ENCODE measurements at places on chromosomes 11 and 22.

DNA sequence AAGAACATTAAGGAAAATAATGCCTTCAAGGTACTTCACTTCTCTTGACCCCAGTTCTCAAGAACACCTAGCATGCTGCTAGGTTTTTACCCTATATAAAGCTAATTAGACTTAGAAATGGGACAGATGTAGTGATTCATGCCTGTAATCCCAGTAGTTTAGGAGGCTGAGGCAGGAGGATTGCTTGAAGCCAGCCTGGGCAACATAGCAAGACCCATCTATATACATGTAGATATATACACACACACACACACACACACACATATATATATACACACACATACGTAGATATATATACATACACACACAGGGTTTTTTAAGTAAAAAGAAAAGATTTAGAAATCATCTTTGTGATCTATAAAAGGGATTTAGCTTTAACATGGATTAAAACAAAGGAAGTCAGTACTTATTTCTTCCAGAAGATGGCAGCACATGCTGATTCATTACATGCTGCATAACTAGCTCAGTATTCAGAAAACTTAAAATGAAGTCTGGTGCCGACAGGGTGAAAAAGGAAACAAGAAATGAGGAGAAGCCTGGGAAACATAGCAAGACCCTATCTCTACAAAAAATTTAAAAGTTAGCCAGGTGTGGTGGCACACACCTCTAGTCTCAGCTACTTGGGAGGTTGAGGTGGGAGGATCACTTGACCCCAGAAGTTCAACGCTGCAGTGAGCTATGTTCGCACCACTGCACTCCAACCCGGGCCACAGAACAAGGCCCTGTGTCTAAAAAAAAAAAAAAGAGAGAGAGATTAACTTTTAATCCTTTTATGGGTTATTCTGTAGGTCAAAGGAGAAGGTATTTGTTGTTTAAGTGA is 28.5 kb upstream of the RBX1 start:
- no peak for DNase-seq

- no peak for DNase-seq
These were observed 638 bp upstream of the TENM4 start for GRCh38 chr11:79441461-79441875.

DNA sequence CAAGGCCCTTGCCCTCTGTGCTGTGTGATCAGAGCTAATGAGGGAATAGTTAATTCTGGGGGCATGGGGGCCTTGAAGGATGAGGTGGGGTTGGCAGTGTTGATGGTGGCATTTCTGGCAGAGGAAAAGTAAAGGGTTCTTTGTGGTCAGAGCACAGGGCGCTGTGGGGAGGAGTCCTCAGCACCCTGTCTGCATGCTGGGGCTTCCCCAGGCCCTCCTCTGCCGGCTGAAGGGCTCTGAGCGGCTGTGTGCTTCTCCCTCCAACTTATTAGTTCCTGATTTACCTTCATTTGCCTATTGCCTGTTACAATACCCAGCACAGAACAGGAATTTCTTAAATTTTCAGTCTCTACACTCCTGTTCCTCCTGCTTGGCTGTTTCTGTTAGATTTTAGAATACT is 122.8 kb downstream of the HIPK3 start:
- DNase-seq, result no peak

DNA sequence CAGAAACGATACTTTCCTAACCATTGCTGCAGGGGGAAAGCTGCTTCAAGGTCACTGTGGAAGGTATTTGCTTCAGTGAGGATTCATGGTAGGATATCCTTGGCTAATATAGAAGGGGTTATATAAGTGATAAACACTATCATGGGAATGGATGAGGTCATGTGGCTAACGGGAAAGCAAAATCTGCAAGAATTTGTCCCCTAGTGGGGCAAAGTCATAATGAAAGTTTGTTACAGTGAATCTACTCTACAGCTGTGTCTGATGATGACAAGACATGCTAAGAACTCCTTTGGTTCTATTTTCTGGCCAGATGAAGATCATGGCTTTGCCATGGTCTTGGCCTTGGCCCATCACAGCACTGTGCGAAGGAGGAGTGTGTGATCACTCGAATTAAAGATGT is 13.8 kb downstream of the MMP20 start:
- no peak for DNase-seq

- peak; percentile 66 for DNase-seq
These were observed 7.7 kb downstream of the RIN1 start for GRCh38 chr11:66328302-66329144.

GRCh38 chr11:126484266-126484665 is 128.8 kb downstream of the ST3GAL4 start:
- no peak for DNase-seq

- DNase-seq, result no peak
These were observed 7.7 kb downstream of the MPPED2 start for GRCh38 chr11:30578406-30578805.

DNA sequence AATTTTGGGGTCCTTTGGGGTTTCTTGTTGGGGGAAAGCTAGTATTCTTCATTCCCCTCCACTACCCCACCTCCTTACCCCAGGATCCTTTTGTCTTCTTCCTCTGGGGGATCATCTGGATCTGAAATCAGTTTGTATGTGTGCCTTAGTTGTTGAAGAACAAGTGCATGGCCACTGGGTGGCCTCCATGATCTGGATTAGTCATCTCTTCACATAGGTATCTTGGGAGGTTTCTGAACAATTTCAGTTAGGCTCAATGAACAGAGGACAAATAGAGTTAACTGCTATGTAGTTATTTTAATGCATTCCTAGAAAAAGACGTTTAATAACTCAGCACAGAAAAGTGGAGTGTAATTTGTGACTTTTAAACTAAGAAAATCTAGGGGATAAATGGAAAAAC is 7.1 kb upstream of the VWA5A start:
- DNase-seq, result no peak
